ENCODE measurements at places on chromosomes 1 and 21. TPM values are rescaled to one million over a fixed set of nuclear protein-coding genes. Genes with fewer than 3 reads are reported as not detected.
A peak's percentile ranks its signal among the peaks of the same experiment; 100 is the strongest.

The PRRX1 gene
- 13.8 TPM for total RNA-seq

The KDM5B gene
- total RNA-seq: 247 TPM

The IGSF21 gene
- total RNA-seq: 0.20 TPM

The LRRC39 gene
- total RNA-seq: 0.98 TPM

The LCE3D gene
- not detected for total RNA-seq

GRCh38 chr1:227059076-227059475 lies 119.0 kb downstream of the COQ8A start:
- no peak for DNase-seq
- no peak overlapping the region for H3K4me3 ChIP-seq
- no peak overlapping the region for H3K27ac ChIP-seq
- peaks cover 7% of the 10 kb centered on the region for H3K36me3 ChIP-seq

DNA sequence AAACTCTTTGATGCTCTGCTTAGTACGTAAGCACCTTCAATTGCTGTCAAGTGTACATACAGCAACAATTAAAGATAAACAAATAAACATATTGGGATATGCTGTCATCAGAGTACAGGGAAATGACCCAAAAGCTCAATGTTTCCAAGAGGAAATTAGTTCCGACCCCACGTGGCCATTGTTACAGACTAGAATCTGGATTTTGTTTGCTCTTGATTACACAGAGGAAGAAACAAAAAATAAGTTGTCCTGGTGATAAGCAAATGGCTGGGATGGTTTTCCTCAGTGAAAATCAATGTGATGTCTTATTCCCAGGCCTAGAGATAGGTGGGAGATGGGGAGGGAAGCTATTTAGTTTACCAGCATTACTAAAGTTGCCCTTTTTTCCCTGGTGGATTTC lies 113.0 kb upstream of the UBE2U start:
- no peaks in the 10 kb centered on the region for H3K27me3 ChIP-seq
- no peaks in the 10 kb centered on the region for H3K36me3 ChIP-seq
- DNase-seq: no peak
- H3K4me3 ChIP-seq: no peak overlapping the region
- H3K27ac ChIP-seq: no peak overlapping the region

DNA sequence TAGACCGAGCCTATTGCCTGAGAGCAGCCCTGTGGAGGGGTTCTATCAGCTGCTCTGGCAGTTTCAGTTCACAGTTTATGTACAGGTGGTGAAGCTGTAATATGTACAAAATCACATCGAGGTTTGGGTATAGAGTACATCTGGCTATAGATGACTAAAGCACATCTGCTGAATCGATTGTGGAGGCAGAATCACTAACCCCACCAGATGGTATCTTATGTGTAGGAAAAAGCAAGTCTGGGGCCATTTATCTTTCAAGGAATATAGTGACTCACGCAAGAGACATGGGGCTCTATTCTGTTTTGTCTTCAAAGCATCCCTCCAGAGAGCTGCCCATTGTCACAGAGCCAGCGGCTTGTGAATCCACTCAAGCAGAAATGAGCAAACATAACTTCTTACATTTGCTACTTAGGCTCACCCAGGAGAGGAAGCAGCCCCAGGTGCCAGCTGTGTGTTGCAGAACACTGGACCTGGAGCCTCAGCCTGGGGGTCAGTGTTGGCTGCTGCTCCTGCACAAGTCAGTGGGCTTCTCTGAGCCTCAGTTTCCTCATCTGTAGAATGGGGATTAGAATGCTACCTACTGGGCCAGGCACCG lies 21.3 kb downstream of the MIIP start:
- no peak overlapping the region for H3K27ac ChIP-seq
- H3K4me3 ChIP-seq: no peak overlapping the region
- H3K27me3 ChIP-seq: no peaks in the 10 kb centered on the region
- no peaks in the 10 kb centered on the region for H3K36me3 ChIP-seq
- no peaks in the 10 kb centered on the region for H3K4me1 ChIP-seq

DNA sequence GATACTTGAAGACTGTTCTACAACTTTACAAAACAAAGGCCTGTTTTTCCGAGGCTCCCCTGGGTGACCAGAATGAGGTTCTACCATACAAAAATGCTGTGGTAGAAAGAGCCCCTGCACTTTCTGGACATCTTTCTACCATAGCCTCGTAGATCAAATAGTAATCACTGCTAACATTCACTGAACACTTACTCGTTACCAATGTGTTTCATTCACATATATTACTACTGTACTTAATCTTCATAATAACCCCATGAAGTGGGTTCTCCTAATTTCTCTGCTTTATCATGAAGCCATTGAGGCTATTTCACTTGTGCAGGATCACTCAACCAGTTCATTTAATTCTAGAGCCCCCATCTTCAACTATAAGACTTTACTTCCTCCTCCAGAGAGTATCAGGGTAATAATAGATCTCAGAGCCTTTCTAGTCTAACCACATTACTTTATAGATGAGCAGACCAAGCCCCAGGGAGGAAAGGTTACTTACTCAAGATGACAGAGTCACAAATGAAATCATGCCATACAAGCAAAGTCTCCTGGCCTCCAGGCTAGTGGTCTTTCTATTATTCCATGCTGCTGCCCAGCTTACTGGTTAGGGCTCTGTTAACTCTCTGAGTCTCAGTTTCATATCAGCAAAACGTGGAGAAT lies 46.7 kb upstream of the OSBPL9 start:
- H3K27me3 ChIP-seq: no peaks in the 10 kb centered on the region
- peaks cover 7% of the 10 kb centered on the region for H3K4me1 ChIP-seq
- H3K4me3 ChIP-seq: no peak overlapping the region
- DNase-seq: no peak

DNA sequence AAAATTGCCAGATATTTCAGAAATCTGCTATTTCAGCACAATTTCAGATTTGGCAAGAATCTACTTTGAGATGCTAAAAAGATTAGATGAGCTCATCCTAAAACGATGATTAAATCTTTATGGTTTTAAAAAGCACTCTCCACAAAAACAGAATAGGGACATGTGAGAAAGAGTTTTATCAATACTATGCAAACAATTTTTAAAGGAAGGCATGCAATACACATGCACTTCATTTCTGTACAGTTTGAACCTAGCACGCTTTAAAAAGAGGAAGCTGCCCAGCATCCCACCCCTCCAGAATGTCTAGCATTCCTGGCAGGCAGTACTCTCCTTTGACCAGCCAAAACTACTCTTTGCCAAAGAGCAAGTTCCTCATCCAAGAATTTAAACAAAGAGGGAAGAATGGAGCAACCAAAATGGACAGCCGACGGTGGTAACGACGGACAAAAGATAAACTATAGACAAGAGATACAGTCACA lies 1.3 kb downstream of the ARHGAP29 start:
- peak overlapping the region; percentile 97 for H3K27ac ChIP-seq
- no peaks in the 10 kb centered on the region for H3K36me3 ChIP-seq
- H3K4me3 ChIP-seq: peak overlapping the region; percentile 94
- H3K4me1 ChIP-seq: no peaks in the 10 kb centered on the region

DNA sequence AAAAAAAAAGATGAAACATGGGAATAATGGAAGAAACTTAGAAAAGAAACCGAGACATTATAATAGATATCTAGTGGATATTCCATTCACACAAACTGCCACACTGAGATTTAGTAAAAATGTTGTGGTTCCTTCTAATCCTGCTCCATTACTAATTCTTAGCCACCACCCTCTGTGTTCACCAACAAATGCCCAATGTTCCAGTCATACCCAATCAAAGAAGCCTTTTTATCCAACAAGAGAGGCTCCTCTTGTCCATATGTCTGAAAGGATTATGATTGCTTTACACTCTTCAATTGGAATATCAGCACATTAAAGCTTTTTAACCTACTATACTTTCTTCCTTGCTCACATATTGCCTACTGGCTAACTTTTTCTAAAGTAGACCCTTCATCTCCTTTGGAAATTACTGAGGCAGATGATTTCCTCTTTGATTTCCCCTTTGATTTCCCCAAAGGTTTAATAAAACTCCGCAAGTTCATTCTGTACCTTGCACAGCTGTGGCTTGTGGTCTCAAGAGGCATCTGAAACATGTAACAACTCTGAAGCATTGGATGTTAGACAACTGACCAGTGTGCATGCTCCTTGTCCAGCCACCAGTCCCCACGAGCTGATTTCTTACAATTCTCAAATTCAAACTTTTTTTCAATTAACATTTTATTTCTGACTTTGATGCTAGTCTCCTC lies 305.6 kb upstream of the LYPLAL1 start:
- H3K4me1 ChIP-seq: no peaks in the 10 kb centered on the region
- no peaks in the 10 kb centered on the region for H3K36me3 ChIP-seq
- DNase-seq: no peak

- H3K4me3 ChIP-seq: no peak overlapping the region
- no peaks in the 10 kb centered on the region for H3K36me3 ChIP-seq
- H3K4me1 ChIP-seq: no peaks in the 10 kb centered on the region
- no peak for DNase-seq
- no peak overlapping the region for H3K27ac ChIP-seq
Measured at GRCh38 chr1:246170574-246171261, 336.4 kb downstream of the SMYD3 start.

GRCh38 chr1:113811156-113811887 lies 954 bp downstream of the RSBN1 start:
- peaks cover 8% of the 10 kb centered on the region for H3K4me1 ChIP-seq
- no peaks in the 10 kb centered on the region for H3K36me3 ChIP-seq
- peak overlapping the region; percentile 97 for H3K27ac ChIP-seq

- no peaks in the 10 kb centered on the region for H3K36me3 ChIP-seq
- H3K27me3 ChIP-seq: no peaks in the 10 kb centered on the region
- H3K4me3 ChIP-seq: no peak overlapping the region
- H3K4me1 ChIP-seq: no peaks in the 10 kb centered on the region
- H3K27ac ChIP-seq: no peak overlapping the region
- DNase-seq: no peak
Measured at GRCh38 chr1:210741564-210741963, 392.4 kb downstream of the KCNH1 start.

- no peaks in the 10 kb centered on the region for H3K27me3 ChIP-seq
- H3K27ac ChIP-seq: no peak overlapping the region
- H3K4me3 ChIP-seq: peak overlapping the region; percentile 49
- H3K36me3 ChIP-seq: no peaks in the 10 kb centered on the region
Measured at GRCh38 chr1:236395947-236396664, 2.0 kb downstream of the EDARADD start.

DNA sequence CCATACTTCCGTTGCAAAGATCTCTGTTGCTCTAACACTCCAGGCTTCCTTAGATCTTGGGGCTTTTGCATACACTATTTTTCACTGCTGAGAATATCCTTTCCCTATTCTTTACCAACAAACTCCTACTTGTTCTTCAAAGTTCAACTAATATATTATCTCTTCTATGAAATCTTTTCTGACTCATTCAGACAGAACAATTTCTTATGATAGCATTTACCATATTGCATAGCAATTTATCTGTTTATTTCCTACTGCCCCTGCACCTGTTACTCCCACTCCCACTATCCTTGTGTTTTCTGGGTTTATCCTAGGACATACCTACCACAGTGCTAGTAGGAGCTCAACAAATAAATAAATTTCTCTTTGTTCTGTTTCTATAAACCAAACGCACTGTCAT lies 11.0 kb downstream of the GADD45A start:
- no peaks in the 10 kb centered on the region for H3K27me3 ChIP-seq
- DNase-seq: no peak
- no peaks in the 10 kb centered on the region for H3K4me1 ChIP-seq

GRCh38 chr1:43444151-43444828 lies 9.4 kb downstream of the HYI start:
- H3K4me1 ChIP-seq: no peaks in the 10 kb centered on the region
- no peak overlapping the region for H3K4me3 ChIP-seq
- H3K36me3 ChIP-seq: peaks cover 82% of the 10 kb centered on the region

DNA sequence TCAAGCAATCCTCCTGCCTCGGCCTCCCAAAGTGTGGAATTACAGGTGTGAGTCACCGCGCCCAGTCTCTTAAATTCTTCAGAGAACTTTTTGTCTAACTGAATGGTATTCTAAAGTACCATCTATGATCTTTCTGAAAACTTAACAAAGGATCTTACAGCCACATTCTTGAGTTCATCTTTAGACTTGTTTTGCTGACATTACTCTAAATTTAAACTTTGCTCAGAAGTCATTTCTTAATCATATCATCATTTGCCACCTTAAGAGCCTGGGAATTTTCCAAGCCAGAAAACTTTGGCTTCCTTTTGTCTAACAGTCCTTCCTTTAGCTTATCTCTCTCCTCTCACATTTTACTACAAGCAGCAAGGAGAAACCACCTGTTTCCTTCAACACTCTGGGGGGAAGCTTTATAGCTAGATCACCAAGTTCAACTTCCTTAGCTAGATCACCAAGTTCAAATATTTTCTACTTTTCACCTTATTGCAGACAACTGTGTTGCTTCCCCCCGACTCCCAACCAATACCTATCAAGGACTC lies 5.4 kb upstream of the ZBTB8A start:
- H3K4me1 ChIP-seq: no peaks in the 10 kb centered on the region
- H3K36me3 ChIP-seq: no peaks in the 10 kb centered on the region
- no peak overlapping the region for H3K4me3 ChIP-seq
- no peak overlapping the region for H3K27ac ChIP-seq

DNA sequence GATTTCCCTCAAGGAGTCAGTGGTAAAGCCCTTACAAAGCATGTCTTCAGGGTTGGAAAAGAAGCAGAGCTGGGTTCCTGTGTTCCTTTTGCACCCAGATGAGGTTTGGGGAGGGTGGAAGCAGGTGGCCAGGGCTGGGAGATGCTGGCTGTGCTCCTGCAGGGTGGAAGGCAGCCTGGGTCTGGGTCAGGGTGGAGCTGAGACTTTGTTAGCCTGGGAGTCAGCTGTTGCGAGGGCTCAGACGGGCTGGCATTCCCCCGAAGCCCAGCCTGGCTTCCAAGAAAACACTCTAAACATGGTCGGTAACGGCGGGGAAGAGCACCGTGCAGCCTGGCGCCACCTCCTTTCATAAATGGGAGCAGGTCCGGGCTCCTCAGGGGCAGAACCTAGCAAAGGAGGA lies 43.7 kb upstream of the EPS8L3 start:
- H3K27me3 ChIP-seq: no peaks in the 10 kb centered on the region
- no peaks in the 10 kb centered on the region for H3K36me3 ChIP-seq
- peaks cover 24% of the 10 kb centered on the region for H3K4me1 ChIP-seq
- no peak overlapping the region for H3K27ac ChIP-seq

DNA sequence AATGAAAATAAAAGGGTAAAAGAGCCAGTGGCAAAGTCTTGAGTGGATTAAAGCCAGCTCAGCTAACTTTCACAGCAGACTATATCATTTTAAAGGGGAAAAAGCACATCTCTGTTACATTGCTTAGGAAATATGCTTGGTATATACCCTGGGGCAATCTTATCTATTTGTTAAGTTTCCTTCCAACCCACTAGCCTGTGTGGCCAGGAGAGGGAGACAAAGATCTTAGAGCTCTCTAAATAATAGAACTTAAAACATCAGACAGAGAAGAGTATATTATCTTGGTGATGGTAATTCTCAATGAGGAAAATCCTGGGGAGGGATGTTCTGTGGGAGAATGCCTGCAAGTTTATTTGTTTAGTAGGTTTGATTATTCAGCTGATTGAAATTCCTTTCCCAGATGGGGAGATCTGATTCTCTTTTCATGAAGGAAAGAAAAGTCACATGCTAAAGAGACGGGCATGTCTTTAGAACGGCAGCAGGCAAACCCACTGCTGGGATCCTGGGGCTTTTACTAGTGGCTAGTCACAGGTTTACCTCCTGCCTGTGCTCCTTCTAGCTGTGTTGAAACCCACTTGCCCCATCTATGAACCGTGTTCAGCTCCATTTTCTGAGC lies 3.6 kb downstream of the KCNE2 start:
- H3K27me3 ChIP-seq: no peaks in the 10 kb centered on the region
- peak; percentile 82 for DNase-seq
- no peak overlapping the region for H3K4me3 ChIP-seq
- no peak overlapping the region for H3K27ac ChIP-seq
- H3K4me1 ChIP-seq: no peaks in the 10 kb centered on the region

- no peak overlapping the region for H3K4me3 ChIP-seq
Measured at GRCh38 chr1:171245458-171246064, 2.7 kb upstream of the FMO1 start.

- DNase-seq: no peak
- H3K27me3 ChIP-seq: no peaks in the 10 kb centered on the region
- H3K4me1 ChIP-seq: peaks cover 6% of the 10 kb centered on the region
- H3K4me3 ChIP-seq: no peak overlapping the region
Measured at GRCh38 chr1:21052034-21052433, 124.7 kb downstream of the EIF4G3 start.
